ENCODE measurements at places on chromosomes 11 and 22. TPM values are rescaled to one million over a fixed set of nuclear protein-coding genes. Genes with fewer than 3 reads are reported as not detected.

The UBQLNL gene
- 0.53 TPM for total RNA-seq

- no peak overlapping the region for H3K4me3 ChIP-seq
- H3K27ac ChIP-seq = no peak overlapping the region
- H3K36me3 ChIP-seq = no peaks in the 10 kb centered on the region
- H3K4me1 ChIP-seq = no peaks in the 10 kb centered on the region
- no peak for DNase-seq
Observed at GRCh38 chr11:131186629-131187101, 183.8 kb upstream of the NTM start.

The RGL4 gene
- total RNA-seq = 16.4 TPM

The MUC15 gene
- not detected for total RNA-seq

The PRRG4 gene
- 0.11 TPM for total RNA-seq

DNA sequence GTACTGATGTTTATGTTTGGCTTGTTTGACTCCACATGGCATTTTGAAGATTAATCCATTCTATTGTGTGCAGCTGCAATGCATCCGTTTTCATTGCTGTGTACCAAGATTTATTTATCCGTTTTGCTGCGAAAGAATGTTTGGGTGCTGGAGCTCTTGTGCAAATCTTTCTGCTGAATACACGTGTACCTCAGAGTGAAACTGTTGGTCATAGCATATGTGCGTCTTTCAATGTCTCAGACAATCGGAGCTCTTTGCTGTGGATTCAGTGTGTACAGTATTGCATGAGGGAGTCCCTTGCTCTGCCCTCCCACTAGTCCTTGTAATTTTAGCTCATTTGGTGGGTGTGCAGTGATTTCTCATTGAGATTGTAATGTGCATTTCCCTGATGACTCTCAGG is 545.4 kb downstream of the TBC1D22A start:
- no peak overlapping the region for H3K27ac ChIP-seq
- no peaks in the 10 kb centered on the region for H3K4me1 ChIP-seq
- no peaks in the 10 kb centered on the region for H3K36me3 ChIP-seq

DNA sequence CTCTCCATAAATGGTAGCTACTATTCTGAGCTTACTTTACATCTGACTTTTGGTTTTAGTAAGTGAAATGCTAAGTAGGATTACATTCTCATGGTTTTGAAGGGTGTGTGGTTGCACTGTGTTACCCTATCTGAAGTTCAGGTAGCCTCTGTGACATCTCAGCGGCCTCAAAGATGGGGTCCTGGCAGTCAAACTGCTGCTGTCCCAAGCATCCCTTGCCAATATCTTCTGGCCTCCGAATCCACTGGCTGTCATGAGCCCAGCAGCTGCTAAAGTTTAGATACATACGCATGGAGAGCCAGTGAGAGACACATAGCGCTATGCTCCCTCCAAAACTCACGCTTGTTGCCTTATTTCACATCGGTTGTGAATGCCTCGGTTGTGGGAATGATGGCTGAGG is 34.9 kb downstream of the UBASH3B start:
- peak overlapping the region; percentile 33 for H3K4me3 ChIP-seq
- peaks cover 60% of the 10 kb centered on the region for H3K4me1 ChIP-seq
- peak overlapping the region; percentile 75 for H3K27ac ChIP-seq
- DNase-seq = no peak
- H3K36me3 ChIP-seq = no peaks in the 10 kb centered on the region

The SCGB1A1 gene
- not detected for total RNA-seq

GRCh38 chr11:66264914-66265313 is 3.5 kb upstream of the RAB1B start:
- H3K27ac ChIP-seq = no peak overlapping the region
- peaks cover 6% of the 10 kb centered on the region for H3K4me1 ChIP-seq
- peaks cover 61% of the 10 kb centered on the region for H3K36me3 ChIP-seq
- no peak for DNase-seq

DNA sequence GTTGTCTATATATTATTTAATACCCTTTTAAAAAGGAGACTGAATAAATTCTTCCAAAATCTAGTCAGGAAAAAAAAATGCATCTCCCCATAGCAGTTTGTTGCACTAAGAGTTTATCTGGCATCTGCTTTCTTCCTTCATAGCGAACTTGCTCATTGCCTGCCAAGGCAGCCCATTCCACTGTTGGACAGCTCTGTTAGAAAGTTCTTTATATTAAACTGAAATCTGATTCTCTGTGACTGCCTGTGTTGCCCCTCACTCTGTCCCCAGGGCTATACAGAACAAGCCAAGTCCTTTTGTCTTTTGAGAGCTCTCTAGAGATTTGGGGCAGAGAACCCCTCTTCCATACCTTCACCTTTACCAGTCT is 3.3 kb upstream of the CHRDL2 start:
- H3K4me1 ChIP-seq = no peaks in the 10 kb centered on the region
- H3K27ac ChIP-seq = no peak overlapping the region
- no peaks in the 10 kb centered on the region for H3K36me3 ChIP-seq

GRCh38 chr22:17753401-17753989 is 20.8 kb downstream of the BID start:
- no peaks in the 10 kb centered on the region for H3K27me3 ChIP-seq
- no peak for DNase-seq
- no peak overlapping the region for H3K4me3 ChIP-seq

The CHRM1 gene
- total RNA-seq = not detected

The ANO9 gene
- 94.0 TPM for total RNA-seq

DNA sequence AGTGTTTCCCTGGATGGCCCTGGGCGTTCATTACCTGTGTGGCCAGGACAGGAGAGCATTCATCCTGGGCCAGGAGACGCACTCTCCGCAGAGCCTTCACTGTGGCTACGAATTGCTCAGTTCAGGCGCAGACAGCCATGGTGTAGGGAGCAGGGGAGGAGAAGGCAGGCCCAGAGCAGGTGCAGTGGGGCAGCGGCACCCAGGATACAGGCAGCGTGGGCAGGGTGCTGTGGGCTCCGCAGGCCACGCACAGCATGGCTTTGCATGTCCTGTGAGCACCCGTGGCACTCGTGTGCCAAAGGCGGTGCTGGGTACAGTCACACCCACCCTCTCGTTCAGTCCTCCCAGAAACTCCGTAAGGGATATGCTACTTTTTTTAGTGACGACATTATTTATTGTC is 124.2 kb upstream of the B3GAT1 start:
- H3K36me3 ChIP-seq = no peaks in the 10 kb centered on the region
- H3K27ac ChIP-seq = no peak overlapping the region
- H3K4me3 ChIP-seq = no peak overlapping the region
- H3K27me3 ChIP-seq = no peaks in the 10 kb centered on the region

The OR4C15 gene
- not detected for total RNA-seq

DNA sequence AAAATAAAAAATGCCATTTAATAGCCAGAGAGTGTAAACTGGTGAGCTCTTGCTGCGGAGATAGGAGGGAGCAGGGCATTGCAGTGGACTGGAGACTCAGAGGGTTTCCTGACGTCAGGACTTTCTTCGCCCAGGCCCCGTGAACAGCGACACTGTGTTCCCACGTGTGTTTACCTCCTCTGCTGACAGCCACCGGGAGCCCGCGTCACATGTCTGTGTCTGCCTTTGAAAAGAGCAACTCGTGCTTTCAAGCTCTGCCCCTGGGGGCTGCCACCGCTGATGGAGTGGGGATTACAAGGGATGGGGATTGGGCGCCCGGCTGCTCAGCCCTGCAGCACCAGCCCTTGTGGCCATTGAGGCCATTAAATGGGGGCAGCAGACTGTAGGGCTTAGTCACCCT is 3.3 kb downstream of the TANGO2 start:
- H3K36me3 ChIP-seq = peaks cover 6% of the 10 kb centered on the region
- no peak overlapping the region for H3K4me3 ChIP-seq
- H3K27ac ChIP-seq = no peak overlapping the region
- no peaks in the 10 kb centered on the region for H3K27me3 ChIP-seq
- peaks cover 13% of the 10 kb centered on the region for H3K4me1 ChIP-seq

- H3K4me3 ChIP-seq = no peak overlapping the region
- no peaks in the 10 kb centered on the region for H3K36me3 ChIP-seq
- DNase-seq = no peak
- H3K27me3 ChIP-seq = no peaks in the 10 kb centered on the region
Observed at GRCh38 chr22:43639228-43639948, 172.7 kb downstream of the EFCAB6 start.

The MOGAT2 gene
- not detected for total RNA-seq

- peaks cover 3% of the 10 kb centered on the region for H3K4me1 ChIP-seq
- H3K27ac ChIP-seq = peak overlapping the region; percentile 83
- no peaks in the 10 kb centered on the region for H3K36me3 ChIP-seq
Observed at GRCh38 chr22:37843741-37844089, 419 bp downstream of the ANKRD54 start.

DNA sequence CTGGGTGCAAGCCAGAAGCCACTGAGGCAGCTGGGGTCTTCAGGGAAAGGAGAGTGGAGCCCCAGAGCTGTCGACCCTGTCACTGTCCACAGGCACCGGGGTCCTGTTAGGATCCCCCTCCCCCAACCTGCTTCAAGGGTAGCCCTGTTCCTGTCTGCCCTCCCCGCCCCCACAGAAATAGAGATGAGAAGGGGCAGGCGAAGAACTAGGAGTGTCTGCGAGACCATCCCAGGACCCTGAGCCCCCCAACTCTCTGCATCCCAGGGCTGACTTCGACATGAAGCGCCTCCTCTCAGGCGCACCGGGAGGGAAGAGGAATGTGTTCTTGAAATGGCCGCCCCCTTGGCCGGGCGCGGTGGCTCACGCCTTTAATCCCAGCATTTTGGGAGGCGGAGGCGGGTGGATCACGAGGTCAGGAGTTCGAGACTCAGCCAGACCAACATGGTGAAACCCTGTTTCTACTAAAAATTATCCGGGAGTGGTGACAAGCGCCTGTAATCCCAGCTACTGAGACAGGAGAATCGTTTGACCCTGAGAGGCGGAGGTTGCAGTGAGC is 607 bp upstream of the ZNF70 start:
- peaks cover 9% of the 10 kb centered on the region for H3K4me1 ChIP-seq
- no peak for DNase-seq
- no peaks in the 10 kb centered on the region for H3K36me3 ChIP-seq
- H3K27ac ChIP-seq = peak overlapping the region; percentile 73

GRCh38 chr11:80995523-80995922 is 1554.7 kb upstream of the TENM4 start:
- no peaks in the 10 kb centered on the region for H3K4me1 ChIP-seq
- no peaks in the 10 kb centered on the region for H3K27me3 ChIP-seq
- H3K27ac ChIP-seq = no peak overlapping the region
- no peak for DNase-seq

GRCh38 chr11:93783362-93783761 is 720 bp upstream of the MED17 start:
- no peaks in the 10 kb centered on the region for H3K27me3 ChIP-seq
- peak overlapping the region; percentile 77 for H3K4me3 ChIP-seq
- peaks cover 22% of the 10 kb centered on the region for H3K4me1 ChIP-seq
- no peak for DNase-seq
- no peaks in the 10 kb centered on the region for H3K36me3 ChIP-seq

DNA sequence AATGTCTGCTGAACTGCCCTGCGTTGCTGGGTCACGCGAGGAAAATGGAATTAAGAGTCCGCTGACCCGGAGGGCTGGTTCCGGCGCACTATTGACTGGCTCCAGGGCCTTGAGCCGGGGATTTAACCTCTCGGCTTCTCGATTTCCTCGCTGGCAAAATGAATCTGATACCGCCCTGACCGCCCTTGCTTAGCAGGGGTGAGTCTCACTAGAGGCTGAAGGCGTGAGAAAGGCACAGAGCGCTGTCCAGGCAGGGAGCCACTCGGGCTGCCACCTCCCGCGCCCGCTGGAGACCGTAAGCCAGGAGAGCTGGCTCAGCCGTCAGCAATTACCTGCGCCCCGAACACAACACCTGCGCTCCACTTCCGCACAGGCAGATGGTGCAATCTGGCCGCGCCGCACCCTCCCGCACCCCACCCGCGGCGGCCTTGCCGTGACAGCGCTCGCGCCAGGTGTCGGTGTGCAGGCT is 65.6 kb downstream of the BUD13 start:
- H3K4me3 ChIP-seq = no peak overlapping the region
- H3K36me3 ChIP-seq = no peaks in the 10 kb centered on the region
- no peak for DNase-seq
- H3K27me3 ChIP-seq = no peaks in the 10 kb centered on the region
- H3K27ac ChIP-seq = no peak overlapping the region

- H3K4me3 ChIP-seq = no peak overlapping the region
- DNase-seq = no peak
- no peaks in the 10 kb centered on the region for H3K4me1 ChIP-seq
- no peak overlapping the region for H3K27ac ChIP-seq
- no peaks in the 10 kb centered on the region for H3K27me3 ChIP-seq
Observed at GRCh38 chr11:13009921-13010748, 1.0 kb downstream of the RASSF10 start.

The LMNTD2 gene
- 9.6 TPM for total RNA-seq

DNA sequence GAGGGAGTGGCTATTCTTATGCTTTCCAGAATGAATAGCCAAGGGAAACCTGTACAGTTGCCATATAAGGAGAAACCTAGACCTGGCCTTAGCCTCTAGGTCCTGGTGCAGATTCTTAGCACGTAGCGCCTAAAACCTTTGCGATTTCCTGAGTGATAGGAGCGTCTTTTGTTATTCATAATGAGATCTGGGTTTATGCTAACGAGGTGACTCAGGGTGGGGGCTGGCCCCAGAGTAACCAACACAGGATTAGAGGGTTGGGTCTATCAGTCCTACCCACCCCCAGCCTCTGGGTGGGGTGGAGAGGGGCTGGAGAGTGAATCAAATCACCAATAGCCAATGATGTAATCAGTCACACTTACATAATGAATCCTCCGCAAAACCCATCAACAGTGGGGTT is 73.4 kb upstream of the PARVG start:
- DNase-seq = no peak
- no peaks in the 10 kb centered on the region for H3K4me1 ChIP-seq
- H3K27me3 ChIP-seq = no peaks in the 10 kb centered on the region
- H3K36me3 ChIP-seq = no peaks in the 10 kb centered on the region
- H3K4me3 ChIP-seq = no peak overlapping the region

DNA sequence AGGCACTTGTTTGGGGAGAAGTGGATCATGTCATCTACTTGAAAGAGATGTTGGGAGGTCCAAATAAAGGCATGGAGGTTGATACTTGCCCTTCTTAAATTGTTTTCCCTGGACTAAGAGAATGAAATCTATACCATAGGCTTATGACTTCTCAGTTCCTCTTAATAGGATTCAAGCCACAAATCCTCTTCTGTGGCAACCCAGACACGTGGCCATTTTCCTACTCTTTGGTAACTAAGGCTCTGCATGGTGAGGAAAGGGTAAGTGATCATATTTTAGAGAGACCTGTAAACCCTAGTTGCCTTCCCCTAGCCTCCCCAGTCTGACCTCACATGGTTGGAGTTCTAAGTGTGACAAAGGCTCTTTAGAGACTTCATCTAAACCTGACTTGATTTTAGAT is 72.9 kb upstream of the CD44 start:
- no peak overlapping the region for H3K4me3 ChIP-seq
- peaks cover 34% of the 10 kb centered on the region for H3K4me1 ChIP-seq
- H3K36me3 ChIP-seq = no peaks in the 10 kb centered on the region
- no peak overlapping the region for H3K27ac ChIP-seq
- no peaks in the 10 kb centered on the region for H3K27me3 ChIP-seq

The TNNI2 gene
- total RNA-seq = 0.61 TPM

Data from naive thymus-derived CD4-positive, alpha-beta T cell (primary cell).